Endothelial cell (in vitro differentiated cells): ENCODE measurements at places on chromosomes 4 and X. TPM values are rescaled to one million over a fixed set of nuclear protein-coding genes. Genes with fewer than 3 reads are reported as not detected.
A peak's percentile ranks its signal among the peaks of the same experiment; 100 is the strongest.

DNA sequence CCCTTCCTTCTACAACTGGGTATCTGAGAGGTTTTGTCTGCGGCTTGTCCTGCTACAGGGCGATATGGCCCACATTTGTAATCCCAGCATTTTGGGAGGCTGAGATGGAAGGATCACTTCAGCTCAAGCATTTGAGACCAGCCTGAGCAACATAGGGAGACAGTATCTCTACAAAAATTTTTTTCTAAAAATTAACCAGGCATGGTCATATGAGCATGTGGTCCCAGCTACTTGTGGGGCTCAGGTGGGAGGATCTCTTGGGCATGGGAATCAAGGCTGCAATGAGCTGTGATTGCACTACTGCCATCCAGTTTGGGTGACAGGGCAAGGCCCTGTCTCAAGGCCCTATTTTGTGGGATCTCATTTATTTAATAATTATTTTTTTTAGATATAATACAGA lies 420.6 kb upstream of the PABPC4L start:
- no peak overlapping the region for H3K4me3 ChIP-seq
- peaks cover 16% of the 10 kb centered on the region for H3K4me1 ChIP-seq
- H3K36me3 ChIP-seq, result no peaks in the 10 kb centered on the region
- no peaks in the 10 kb centered on the region for H3K27me3 ChIP-seq
- peak overlapping the region; percentile 83 for H3K27ac ChIP-seq
- no peak for DNase-seq

- H3K27ac ChIP-seq, result no peak overlapping the region
- peaks cover 5% of the 10 kb centered on the region for H3K36me3 ChIP-seq
- H3K4me3 ChIP-seq, result no peak overlapping the region
These were observed 22.8 kb upstream of the EIF4E start for GRCh38 chr4:98951710-98952109.

- no peak overlapping the region for H3K4me3 ChIP-seq
- H3K27ac ChIP-seq, result peak overlapping the region; percentile 58
- DNase-seq, result no peak
These were observed 5.8 kb upstream of the SRD5A3 start for GRCh38 chr4:55340266-55340665.

DNA sequence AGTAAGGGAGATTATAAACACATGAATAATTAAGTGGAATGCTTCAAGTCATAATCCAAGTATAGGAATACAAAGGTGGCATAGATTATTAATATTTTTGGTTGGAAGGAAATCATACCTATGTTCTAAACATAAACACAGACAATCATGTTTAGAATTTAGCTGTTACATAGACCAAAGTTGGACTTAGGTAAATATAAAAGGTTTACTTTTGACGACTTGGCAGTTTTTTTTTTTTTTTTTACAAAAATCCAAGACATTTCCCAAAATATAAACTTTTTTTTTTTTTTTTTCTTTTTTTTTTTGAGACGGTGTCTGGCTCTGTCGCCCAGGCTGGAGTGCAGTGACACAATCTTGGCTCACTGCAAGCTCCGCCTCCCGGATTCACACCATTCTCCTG lies 3.5 kb upstream of the N4BP2 start:
- no peak for DNase-seq
- no peak overlapping the region for H3K4me3 ChIP-seq
- peaks cover 14% of the 10 kb centered on the region for H3K4me1 ChIP-seq
- H3K36me3 ChIP-seq, result peaks cover 4% of the 10 kb centered on the region
- no peak overlapping the region for H3K27ac ChIP-seq

DNA sequence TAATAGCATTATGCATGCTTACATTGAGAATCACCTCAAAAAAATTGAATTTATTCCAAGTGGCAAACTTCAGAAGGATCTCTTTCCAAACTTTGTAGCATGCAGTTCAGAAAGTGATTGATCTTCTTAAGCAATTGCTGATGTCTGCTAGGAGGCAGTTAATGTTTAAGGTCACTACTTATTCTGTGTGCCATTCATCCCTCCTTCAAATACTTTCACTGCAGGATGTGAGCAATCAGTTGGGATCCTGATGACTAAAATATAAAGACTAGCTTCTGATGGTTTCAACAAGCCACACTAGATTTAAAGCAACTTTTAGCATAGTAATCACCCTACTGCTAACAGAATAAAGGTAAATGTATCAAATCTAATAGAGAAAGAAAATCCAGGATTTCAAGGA lies 414.1 kb downstream of the ADGRL3 start:
- no peak for DNase-seq
- no peaks in the 10 kb centered on the region for H3K4me1 ChIP-seq
- no peak overlapping the region for H3K27ac ChIP-seq
- H3K36me3 ChIP-seq, result no peaks in the 10 kb centered on the region
- no peaks in the 10 kb centered on the region for H3K27me3 ChIP-seq
- H3K4me3 ChIP-seq, result no peak overlapping the region

- H3K4me1 ChIP-seq, result no peaks in the 10 kb centered on the region
- DNase-seq, result no peak
- no peaks in the 10 kb centered on the region for H3K36me3 ChIP-seq
- peaks cover 4% of the 10 kb centered on the region for H3K27me3 ChIP-seq
- no peak overlapping the region for H3K27ac ChIP-seq
These were observed 219.2 kb upstream of the FAT1 start for GRCh38 chr4:186942758-186943377.

- H3K27ac ChIP-seq, result peak overlapping the region; percentile 76
- peaks cover 4% of the 10 kb centered on the region for H3K27me3 ChIP-seq
- H3K4me3 ChIP-seq, result peak overlapping the region; percentile 89
- no peaks in the 10 kb centered on the region for H3K4me1 ChIP-seq
- H3K36me3 ChIP-seq, result no peaks in the 10 kb centered on the region
- DNase-seq, result peak; percentile 63
These were observed 114.3 kb upstream of the TEX13C start for GRCh38 chrX:125205133-125205917.

- no peak overlapping the region for H3K27ac ChIP-seq
- H3K36me3 ChIP-seq, result no peaks in the 10 kb centered on the region
- no peaks in the 10 kb centered on the region for H3K27me3 ChIP-seq
These were observed 37.0 kb downstream of the FNIP2 start for GRCh38 chr4:158805635-158806471.

GRCh38 chr4:100988876-100989275 lies 358.4 kb downstream of the PPP3CA start:
- no peak for DNase-seq
- H3K27me3 ChIP-seq, result no peaks in the 10 kb centered on the region
- no peak overlapping the region for H3K4me3 ChIP-seq
- peaks cover 3% of the 10 kb centered on the region for H3K4me1 ChIP-seq
- H3K36me3 ChIP-seq, result no peaks in the 10 kb centered on the region

DNA sequence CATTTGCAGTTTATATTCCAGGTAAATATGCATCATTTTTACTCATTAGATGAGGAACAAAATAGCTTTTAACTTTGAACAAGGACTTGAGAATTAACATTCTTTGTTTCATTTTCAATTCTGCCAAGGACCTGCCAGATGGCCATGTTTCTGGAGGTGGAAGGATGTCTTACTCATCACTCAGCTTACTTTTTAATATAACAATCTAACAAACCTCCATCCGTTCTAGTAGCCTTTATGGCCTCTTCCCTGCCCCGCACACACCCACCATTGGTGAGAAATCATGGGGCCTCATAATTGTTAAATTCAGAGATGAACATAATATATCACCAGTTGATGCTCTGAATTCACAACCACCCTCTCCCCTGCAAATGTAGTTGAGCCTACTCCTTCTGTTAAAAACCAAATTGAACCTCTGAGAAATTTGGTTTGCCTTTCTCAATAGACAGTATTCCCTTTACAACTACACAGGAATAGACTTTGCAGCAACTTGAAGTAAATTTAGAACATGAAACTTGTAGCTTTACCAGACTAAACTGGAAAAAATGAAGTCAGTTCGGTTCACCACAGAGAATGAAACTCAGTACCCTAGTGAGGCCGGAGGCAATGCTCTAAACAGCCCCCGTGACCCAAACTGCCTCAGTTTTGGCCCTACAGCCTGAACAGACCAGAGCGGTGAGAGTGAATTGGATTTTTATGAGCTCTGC lies 50.1 kb upstream of the ACSL4 start:
- H3K27ac ChIP-seq, result no peak overlapping the region
- no peaks in the 10 kb centered on the region for H3K36me3 ChIP-seq
- no peaks in the 10 kb centered on the region for H3K27me3 ChIP-seq
- peaks cover 2% of the 10 kb centered on the region for H3K4me1 ChIP-seq
- DNase-seq, result no peak

- H3K36me3 ChIP-seq, result no peaks in the 10 kb centered on the region
- H3K4me3 ChIP-seq, result no peak overlapping the region
- DNase-seq, result no peak
- H3K27ac ChIP-seq, result no peak overlapping the region
These were observed 320.4 kb upstream of the SLC7A11 start for GRCh38 chr4:138562544-138562991.

DNA sequence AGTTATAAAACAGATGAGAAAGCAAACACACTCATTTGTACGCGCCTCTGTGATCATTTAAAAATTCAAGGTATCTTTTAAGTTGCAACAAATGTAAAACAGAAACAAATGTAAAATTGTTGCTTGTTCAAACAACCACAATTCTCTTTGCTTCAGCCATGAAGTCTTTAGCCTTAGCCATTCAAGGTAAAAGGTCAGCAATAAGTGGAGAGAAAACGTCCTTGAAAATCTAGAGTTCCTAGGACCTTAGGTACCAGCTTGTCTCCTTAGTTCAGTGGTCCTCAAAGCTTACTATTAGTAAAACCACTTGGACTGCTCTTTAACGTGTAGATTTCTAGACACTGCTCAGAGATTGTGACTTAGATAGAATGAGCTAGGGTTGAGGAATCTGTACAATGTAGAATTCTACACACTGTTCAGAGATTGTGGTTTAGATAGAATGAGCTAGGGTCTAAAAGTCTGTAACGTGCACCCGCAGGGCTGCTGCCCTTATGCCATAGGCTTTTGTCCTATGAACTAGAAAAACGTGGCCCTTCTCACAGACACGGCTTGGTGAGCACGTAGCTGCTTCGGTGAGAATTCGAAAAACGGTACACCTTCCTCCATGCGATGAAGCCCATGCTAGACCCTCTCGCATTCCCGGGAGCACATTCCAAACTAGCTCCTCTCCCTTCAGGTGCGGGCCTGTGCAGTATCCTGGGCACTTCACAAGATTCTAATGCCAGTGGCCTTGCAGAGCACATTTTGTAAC lies 1.7 kb downstream of the PLAC8 start:
- H3K4me3 ChIP-seq, result no peak overlapping the region
- peaks cover 3% of the 10 kb centered on the region for H3K4me1 ChIP-seq
- H3K27me3 ChIP-seq, result no peaks in the 10 kb centered on the region
- DNase-seq, result no peak
- H3K27ac ChIP-seq, result no peak overlapping the region
- no peaks in the 10 kb centered on the region for H3K36me3 ChIP-seq

DNA sequence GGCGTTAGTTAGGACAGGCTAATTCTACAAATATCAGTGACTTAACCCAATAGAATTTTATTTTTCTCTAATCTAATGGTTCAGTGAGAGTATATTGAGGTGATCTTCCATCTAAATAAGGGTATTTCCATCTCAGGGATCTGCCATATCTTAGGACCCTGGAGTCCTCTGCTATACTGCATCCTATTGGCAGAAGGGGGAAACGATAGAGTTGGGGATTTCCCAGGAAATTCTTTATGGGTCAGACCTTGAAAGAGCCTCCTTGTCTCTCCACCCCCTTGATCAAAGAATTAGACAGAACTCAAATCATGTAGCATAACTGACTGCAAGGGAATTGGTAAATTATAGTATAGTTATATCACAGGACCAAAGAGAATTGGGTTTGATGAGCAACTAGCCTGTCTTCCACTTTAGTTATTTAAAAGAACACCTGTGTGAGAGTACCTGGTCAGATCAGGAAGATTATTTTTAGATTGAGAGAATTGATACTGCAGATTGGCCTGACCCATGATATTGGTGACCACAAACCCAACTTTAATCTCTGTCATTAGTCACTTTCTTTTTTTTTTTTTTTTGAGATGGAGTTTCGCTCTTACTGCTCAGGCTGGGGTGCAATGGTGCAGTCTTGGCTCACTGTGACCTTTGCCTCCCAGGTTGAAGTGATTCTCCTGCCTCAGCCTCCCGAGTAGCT lies 25.6 kb downstream of the SMARCA5 start:
- H3K4me3 ChIP-seq, result no peak overlapping the region
- H3K27me3 ChIP-seq, result no peaks in the 10 kb centered on the region
- H3K27ac ChIP-seq, result no peak overlapping the region
- DNase-seq, result no peak
- H3K4me1 ChIP-seq, result no peaks in the 10 kb centered on the region

DNA sequence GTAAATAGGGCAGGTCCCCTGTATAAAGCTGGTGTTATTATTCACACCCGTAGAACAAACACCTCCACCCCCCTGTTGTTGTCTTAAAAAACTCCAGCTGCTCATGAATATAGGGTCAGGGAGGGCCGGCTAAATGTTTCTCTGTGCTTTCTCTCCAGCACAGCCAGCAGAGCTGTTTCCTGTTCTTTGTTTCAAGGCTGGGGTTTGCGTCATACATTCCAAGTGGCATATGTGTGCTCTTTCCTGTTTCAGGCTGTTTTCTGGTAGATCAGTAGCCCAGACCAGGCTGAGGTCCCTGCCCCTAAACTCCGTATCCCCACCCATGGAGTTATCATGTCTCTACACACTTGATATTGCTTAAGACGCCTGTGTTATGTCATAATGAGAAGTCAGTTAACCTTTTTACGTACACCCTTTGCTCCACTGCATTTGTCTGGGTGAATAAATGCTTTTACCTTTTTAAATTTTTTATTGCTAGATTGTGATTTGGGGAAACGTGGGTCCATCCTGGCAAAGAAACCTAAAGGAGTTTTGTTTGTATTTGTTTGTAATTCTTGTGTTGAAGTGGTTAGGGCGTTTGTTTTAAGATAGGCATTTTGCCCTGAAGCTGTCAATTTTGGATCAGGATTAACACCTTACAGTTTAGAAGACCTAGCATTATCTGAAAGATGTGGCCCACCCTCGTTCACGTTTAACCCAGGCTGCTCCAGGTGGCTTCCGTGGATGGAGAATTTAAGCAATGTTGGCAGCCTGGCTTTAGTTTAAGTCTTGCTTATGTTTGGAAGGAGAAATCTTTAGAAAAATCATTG lies 3.3 kb downstream of the KLF3 start:
- peak; percentile 67 for DNase-seq
- peak overlapping the region; percentile 100 for H3K4me3 ChIP-seq
- H3K27ac ChIP-seq, result peak overlapping the region; percentile 100
- peaks cover 15% of the 10 kb centered on the region for H3K36me3 ChIP-seq

GRCh38 chr4:3682236-3683076 lies 83.7 kb upstream of the ADRA2C start:
- no peak overlapping the region for H3K27ac ChIP-seq

DNA sequence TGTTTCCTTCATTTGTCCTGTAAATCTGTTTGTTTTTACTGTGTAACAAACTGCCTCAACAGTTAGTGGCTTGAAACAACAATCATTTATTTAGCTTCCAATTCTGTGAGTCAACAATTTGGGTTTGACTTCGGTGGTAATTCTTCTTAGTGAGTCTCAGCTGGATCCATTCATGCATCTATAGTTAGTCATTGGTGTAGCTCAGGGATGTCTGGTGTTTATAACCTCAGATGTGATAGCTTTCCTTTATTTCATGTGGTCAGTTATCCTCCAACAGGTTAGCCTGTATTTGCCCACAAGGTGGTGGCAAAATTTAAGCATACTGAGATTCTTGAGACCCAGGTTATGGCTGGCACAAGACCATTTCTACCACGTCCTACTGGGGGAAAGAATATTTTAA lies 1267.2 kb downstream of the RAPGEF2 start:
- H3K27ac ChIP-seq, result no peak overlapping the region
- no peak for DNase-seq
- H3K27me3 ChIP-seq, result no peaks in the 10 kb centered on the region
- no peaks in the 10 kb centered on the region for H3K36me3 ChIP-seq
- peaks cover 2% of the 10 kb centered on the region for H3K4me1 ChIP-seq
- no peak overlapping the region for H3K4me3 ChIP-seq

Gene RAB39B
- total RNA-seq, result 1.3 TPM

Gene CLGN
- 21.6 TPM for total RNA-seq

Gene ABLIM2
- total RNA-seq, result 0.74 TPM

Gene ZNF711
- 21.2 TPM for total RNA-seq

Gene ETNPPL
- total RNA-seq, result not detected

Gene SH2D1A
- not detected for total RNA-seq

Gene CPE
- 2.3 TPM for total RNA-seq
